GDM1 (cell line): ENCODE measurements at places on chromosomes 12 and 14.

DNA sequence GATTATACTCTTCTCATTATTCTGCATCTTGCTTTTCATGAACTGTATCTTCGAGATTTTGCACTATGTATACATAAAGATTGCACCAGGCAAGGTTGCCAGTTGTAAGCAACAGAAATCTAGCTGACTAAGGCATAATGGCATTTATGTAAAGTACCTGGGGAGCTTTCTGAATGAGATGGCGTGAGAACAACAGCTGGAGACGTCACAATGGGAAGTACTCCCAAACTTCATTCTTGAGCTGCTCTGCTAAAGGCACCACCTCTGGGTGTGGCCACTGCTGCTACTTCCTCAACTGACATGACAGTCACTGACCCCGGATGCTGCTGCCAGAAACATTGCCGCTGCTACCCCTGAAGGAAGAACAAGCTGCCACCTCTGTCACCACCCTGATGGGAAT, 220.7 kb downstream of the NOVA1 start:
- DNase-seq, result no peak

- no peak for DNase-seq
Observed at GRCh38 chr14:89167705-89168104, 249.3 kb downstream of the FOXN3 start.

DNA sequence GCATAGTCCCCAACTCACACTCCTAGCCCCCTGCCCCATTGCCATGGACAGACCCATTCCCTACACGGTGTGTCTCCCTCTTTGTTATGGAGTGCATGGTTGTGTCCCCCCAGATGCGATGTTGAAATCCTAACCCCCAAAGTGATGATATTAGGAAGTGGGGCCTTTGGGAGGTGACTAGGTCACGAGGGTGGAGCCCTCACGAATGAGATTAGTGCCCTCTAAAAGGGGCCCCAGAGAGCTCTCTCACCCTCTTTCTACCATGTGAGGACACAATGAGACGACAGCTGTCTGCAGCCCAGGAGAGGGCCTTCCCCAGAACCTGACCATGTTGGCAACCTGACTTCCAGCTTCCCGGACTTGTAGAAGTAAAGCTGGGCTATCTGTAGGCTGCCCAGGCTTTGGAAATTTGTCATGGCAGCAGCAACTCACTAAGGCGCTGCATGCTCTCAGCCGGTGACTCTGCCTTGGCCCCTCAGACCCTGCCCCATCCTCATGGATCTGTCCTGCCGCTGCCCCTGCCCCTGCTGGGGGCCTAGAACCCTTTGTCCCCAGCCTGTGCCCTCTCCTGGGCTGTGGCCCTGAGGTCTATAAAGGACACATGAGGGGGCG, 318.1 kb upstream of the RTL1 start:
- DNase-seq, result no peak

DNA sequence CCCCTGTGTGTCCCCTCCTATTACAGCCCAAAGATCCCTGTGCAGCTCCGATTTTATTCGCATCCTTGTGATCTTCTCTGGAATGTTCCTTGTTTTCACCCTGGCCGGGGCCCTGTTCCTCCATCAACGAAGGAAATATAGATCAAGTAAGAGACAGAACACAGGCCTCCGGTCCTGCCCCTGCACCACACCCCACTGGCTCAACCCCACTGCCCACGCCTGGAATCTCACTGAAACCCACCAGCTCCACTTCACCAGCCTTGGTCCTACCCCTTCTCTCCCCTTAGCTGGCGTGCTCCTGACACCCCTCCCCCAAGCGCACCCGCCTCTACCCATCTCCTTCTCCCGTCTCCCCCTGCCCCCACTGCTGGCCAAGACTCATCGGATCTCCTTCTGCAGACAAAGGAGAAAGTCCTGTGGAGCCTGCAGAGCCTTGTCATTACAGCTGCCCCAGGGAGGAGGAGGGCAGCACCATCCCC, 934 bp upstream of the TAPBPL start:
- DNase-seq, result no peak

GRCh38 chr12:89829434-89829975, 120.9 kb upstream of the ATP2B1 start:
- DNase-seq, result no peak

DNA sequence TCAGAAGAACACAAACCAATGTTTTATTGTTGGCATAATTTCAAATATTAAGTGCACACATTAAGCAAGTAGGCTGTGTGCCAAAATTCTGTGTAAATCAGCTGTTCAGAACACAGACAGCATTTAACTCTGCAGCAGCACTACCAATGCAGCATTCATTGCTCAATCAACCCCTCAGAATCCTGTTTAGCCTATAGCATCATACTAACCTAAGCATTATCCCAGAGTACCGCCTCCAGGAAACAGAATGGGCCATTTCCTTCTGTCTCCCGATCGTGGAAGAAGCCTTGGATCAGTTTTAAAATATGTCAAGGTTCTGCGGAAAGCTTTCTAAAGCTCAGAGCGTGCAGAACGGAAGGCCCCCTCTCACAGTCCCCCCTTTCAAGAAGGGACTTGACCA, 3.3 kb downstream of the IL26 start:
- DNase-seq, result no peak

DNA sequence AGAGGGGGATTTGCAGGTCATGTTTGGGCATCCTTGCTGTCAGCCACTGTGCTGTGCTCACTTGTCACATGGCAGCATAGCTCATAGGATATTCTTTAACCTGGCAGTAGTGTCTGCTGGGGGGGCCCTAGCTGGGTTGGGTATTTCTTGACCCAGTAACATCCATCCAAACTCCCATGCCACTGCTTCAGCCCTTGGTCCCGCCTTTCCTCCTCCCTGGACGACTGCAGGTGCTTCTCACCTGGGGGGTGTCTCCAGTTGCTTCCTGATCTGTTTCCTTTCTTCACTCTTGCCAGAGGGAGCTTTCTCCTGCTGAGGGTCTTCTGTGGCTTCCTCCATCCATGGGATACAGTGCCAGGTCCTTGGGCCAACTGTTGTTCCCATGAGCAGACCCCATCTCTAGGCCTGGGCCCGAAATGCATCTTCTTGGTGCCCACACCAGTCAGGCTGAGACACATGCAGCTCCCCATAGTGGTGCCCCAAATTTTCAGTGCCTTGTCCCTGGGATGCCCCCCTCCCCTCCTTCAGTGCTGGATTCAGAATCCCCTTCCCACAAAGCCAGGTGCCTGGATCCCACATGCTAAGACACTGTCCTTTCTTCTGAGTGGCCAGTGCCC, 20.5 kb downstream of the C14orf132 start:
- DNase-seq, result no peak

DNA sequence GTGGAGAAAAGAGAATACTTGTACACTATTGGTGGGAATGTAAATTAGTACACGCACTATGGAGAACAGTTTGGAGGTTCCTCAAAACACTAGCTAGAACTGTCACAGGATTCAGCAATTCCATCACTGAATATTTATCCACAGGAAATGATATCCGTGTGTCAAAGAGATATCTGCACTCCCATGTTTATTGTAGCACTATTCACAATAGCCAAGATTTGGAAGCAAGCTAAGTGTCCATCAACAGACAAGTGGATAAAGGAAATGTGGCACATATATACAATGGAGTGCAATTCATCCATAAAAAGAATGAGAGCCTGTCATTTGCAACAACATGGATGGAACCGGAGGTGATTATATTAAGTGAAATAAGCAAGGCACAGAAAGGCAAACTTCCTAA, 428.5 kb downstream of the CCDC91 start:
- DNase-seq, result no peak

GRCh38 chr12:113155646-113156045, 6.1 kb downstream of the CFAP73 start:
- no peak for DNase-seq

DNA sequence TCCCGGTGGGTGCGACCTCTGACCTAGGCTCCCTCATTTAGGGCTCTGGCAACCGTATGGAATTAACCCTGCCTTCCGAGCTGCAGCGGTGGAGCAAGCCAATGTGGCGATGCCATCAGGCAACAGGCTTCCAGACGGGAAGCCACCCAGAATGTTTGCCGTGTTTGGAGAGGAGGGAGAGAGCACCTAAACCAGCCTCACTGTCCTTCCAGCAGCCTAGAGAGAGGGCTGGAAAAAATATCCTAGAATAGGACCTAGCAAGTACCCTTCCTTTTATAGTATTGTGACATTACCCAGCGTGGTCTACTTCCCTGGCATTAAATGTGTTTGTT, 287 bp upstream of the SLC2A13 start:
- no peak for DNase-seq

GRCh38 chr12:110557300-110557699, 25.8 kb downstream of the PPTC7 start:
- DNase-seq, result no peak

GRCh38 chr12:16454481-16454880, 107.0 kb downstream of the MGST1 start:
- no peak for DNase-seq

- DNase-seq, result no peak
Observed at GRCh38 chr14:28254768-28255167, 511.8 kb upstream of the FOXG1 start.

DNA sequence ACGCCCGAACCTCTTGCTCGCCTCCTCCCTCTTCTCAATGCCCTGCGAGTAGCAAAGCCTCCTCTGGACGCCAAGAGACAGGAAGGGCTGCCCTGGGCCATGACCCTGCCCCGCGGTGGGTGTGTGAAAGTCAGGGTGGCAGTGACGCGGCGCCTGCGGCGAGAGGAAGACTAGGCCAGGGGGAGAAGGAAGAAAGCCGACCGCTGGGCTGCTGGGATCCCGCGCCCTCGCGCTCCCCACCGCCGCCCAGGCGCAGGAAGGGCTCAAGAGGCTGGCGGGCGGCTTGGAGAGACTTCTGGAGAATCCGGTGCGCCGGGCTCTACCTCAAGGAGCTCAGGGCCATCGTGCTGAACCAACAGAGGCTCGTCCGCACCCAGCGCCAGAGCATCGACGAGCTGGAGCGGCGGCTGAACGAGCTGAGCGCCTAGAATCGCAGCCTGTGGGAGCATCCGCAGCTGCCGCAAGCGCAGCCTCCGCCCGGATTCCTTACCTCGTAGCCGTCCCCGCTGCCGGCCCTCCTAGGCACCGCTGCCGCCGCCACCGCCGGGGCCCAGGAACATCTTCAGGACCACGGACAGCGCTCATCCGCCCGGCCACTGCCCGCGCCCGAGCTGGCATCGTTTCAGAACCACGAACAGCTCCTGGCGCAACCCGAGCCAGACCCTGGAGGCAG, 105.0 kb upstream of the PRB2 start:
- peak; percentile 41 for DNase-seq

- DNase-seq, result no peak
Observed at GRCh38 chr14:90440021-90440451, 43.2 kb downstream of the CALM1 start.

DNA sequence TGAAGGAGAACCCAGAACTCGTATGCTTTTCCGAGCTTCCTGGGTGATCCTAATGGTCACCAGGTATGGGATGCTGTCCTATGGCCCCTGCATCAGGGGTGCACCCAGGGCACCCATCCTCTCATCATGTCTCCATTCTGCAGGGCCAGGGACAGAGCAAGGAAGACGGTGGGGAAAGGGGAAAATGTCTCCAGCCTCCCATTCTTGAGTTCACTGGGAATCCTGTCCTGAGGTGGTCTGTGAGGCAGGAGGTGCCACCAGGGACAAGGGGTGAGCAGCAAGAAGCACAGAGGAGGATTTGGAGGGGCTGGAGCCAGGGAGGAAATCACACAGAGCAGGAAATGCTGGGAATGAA, 14.9 kb upstream of the SLC6A12 start:
- DNase-seq, result no peak

DNA sequence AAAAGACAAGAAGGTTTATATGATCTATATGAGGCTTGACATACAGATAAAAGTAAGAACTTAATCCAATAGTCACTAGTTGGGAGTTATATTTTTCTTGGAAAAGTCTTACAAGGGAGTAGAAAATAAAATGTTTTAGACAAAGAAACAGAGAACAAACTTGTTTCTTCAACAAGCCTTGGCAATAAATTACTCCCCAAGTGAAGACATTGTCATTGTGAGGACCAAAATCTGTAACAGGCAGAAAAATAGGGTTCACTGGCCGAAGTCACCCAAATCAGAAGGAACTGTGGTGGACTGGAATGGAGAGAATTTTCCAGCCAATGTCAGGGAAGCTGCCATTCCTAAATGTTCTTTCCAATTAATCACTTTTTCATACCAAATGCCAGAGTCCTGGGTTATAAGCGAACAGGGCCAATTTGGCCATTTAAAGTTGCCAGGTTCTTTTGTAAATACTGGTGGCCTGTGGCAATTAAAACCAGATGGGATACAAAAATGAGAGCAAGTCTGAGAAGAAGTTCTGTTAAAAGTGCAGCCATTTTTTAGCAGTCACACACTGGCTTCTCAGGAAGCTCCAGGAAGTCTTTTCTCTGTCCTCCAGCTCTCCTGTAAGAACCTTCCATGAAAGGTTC, 117.3 kb upstream of the OVCH1 start:
- no peak for DNase-seq

- DNase-seq, result no peak
Observed at GRCh38 chr14:55272922-55273321, 1.7 kb downstream of the FBXO34 start.

DNA sequence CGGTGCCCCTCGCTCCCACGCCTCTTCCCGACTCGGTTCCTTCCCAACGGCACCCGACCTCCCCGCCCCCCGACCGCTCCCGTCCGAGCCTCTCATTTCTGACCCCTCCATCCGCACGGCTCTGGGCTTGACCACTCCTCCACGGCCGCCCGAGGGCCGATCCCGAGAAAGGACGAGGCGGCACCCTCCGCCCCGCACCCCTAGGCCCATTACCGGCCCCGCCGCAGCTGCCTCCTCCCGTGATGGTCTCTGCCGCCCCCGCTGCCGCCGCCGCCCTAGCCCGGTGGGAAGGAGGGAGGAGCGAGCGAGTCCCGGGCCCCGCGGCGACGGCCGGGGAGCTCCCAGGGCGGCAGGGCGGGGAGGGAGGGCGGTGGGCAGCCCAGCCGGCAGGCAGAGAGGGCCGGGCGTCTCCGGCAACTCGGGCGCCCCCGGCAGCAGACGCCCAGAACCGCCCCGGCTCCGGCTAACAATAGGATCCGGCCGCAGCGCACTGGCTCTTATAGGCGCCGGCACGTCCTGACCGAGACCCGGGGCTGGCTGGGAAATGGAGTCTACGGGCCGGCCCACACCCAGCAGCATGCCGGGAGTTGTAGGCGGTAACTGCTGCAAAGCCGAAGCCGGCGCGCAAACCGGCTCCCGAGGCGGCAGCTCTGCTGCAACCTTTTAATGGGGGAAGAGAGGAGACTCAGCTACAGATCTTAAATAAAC, at the start of gene CSRNP2:
Gene CSRNP2, minus strand, starts transcription at position 471 of the 708 bp plus-strand sequence. CDS start 7,035 bp downstream, outside the sequence.
- DNase-seq, result peak; percentile 93

DNA sequence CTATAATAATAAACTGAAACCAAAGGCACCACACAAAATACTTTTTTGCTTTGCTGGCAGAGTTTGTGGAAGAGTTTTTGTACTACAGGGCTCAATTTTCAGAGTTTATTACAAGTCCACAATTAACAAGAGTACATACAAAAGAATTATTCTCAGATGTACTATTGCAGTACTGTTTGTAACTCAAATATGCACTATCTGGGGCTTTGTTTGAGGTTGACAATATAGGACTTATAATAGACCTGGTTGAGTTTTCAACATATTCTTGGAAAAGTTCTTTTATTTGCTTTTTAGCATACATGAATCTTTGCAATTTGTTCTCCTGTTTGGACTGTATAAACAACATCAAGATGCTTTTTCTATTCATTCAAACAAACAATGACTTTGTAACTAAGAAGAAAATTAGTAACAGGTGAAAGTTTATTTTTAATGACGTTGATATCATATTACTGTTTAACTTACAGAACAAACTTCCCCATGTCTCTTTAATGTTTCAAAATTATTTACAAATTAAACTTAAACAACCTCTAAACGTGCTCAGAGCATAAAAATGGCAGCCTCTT, 407.4 kb upstream of the PRICKLE1 start:
- no peak for DNase-seq

GRCh38 chr12:56626701-56627100, 3.4 kb downstream of the BAZ2A start:
- no peak for DNase-seq
